ENCODE measurements at places on chromosomes 1 and 21.

GRCh38 chr1:199123615-199124014 lies 484.8 kb downstream of the PTPRC start:
- no peak for DNase-seq

GRCh38 chr1:211938561-211938997 lies 96.8 kb downstream of the INTS7 start:
- DNase-seq, result no peak

- no peak for DNase-seq
These were observed 175.0 kb downstream of the KAZN start for GRCh38 chr1:14773396-14774025.

GRCh38 chr1:220516014-220516721 lies 11.8 kb upstream of the MARK1 start:
- DNase-seq, result no peak

GRCh38 chr1:7356079-7356478 lies 415.0 kb upstream of the VAMP3 start:
- no peak for DNase-seq

GRCh38 chr21:36708286-36709029 lies 9.5 kb downstream of the SIM2 start:
- no peak for DNase-seq

GRCh38 chr1:68196676-68197075 lies 35.6 kb downstream of the WLS start:
- no peak for DNase-seq

DNA sequence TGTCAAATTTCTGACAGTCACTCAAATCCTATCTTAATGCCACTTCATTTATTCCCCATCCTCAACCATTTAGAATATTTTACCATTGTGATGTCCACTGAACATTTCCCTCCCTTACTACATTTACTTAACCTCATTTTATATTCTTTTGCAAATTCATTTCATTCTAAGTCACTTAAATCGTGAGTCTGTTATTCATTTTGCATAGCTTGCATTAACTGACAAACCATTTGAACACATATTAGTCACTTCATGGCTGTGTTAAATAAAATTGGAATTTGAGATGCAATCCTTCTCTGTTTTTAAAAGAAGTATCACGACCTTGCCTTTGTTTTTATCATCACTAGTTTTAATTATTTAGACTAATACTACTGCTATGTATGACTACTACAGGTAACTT lies 199.4 kb upstream of the COL11A1 start:
- no peak for DNase-seq

DNA sequence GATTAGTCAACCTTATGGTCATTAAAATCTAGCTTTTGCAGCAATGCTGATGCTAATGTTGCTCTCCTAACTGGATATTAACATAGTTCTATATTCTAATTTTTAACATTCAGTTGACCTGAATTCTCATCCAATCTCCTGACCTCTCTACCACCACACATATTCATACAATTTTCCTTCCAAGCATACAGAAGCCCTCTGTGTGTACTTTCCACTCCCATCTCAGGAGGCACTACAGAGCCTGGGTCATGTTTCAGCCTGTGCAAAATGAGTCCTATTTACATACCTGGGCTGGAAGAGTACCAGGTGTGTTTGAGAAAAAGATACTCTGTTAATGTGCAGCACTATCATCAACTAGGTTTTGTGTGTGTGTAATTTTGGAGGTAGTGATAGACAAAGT lies 486.3 kb downstream of the NEGR1 start:
- DNase-seq, result no peak

GRCh38 chr1:14282707-14283106 lies 315.8 kb upstream of the KAZN start:
- DNase-seq, result no peak

- DNase-seq, result no peak
These were observed 76.4 kb upstream of the MAN1A2 start for GRCh38 chr1:117290890-117291289.

DNA sequence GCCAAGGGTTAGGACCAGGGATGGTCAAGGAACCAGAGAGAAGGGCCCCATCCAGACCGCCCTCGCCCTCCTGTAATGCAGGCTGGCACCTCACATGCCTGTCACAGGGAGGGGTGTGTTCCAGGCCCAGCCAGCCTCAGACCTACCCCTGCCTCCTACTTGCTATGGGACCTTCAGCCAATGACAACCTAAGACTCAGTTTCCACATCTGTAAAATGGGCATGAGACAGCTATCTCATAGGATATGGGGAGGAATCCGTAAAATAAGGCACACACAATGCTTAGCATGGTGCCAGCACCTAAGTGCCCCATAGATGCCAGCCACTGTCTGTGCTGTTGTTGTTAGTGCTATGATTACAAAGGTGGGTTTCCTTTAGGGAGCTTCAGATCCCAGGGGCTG lies 7.9 kb downstream of the KIF17 start:
- no peak for DNase-seq

GRCh38 chr1:116692879-116693278 lies 25.3 kb upstream of the IGSF3 start:
- no peak for DNase-seq

GRCh38 chr1:230772457-230773395 lies 25.5 kb downstream of the CAPN9 start:
- DNase-seq, result no peak

- no peak for DNase-seq
These were observed 22.7 kb downstream of the SERINC2 start for GRCh38 chr1:31435471-31436409.

GRCh38 chr1:88088481-88088880 lies 595.6 kb upstream of the PKN2 start:
- DNase-seq, result no peak

DNA sequence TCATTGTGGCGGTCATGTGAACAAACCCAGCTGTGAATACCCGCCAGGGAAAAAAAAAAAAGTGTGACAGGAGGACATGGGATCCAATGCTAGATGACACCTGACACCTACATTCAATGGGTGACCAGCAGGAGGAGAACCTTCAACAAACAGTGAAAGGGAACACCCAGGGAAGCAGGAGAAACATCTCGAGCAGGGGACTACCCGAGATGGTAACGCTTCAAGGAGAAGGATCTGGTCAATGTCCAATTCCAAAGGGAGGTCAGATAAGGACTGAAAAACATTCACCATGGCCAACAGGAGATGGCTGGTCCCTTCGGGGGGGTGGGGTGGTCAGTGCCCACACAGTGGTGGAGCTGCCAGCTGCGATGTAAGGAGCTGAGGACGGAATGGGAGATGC lies 46.3 kb downstream of the PTPN14 start:
- DNase-seq, result no peak

DNA sequence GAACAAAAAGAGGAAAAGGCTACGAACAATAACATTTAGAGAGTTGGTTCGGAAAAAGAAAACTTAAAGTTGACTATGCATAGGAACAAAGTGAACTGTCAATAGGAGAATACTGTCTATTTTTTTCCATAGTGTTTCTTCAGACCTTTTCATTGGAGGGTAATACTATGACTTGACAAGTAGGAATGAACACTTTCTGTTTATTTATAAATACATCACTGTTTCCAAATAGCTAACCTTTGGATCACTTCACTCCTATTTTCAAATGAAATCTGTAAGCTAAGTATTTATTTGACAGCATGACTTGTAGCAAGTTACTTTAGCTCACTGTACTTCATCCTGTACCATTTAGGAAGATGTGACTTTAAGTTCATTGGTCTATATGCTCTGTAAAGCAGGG lies 221.3 kb downstream of the COL24A1 start:
- no peak for DNase-seq

DNA sequence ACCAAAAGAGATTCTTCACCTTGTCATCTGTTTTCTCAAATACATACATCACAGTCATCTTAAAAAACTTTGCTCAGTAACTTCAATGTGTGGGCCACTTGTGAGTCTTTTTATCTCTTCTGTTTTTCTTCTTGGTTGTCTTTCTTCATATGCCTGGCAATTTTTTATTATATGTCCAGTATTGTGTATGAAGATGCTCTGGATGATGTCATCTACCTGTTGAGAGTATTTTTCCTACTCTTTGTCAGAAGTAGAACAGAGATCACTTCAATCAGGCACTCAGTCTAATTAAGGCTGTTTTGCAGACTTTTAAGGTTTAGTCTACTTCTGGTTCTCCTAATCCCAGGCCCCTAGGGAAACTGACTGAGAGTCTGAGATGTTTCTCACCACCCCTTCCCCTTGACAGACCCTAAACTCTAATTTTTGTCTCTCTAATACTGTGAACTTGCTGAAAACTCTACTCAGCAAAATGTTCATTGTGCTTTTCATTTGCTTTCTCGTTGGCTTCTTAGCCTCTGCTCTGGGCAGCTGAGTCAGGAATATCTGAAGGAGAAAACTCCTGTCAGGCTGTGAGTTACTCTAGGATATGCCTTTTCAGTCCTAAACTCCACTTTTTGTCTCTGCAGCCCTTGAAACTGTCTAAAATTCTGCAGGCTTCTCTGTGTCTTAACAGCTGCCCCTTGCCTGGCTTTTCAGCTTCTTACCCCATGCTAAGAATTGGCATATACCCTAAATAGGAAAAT lies 33.0 kb upstream of the DNAJC6 start:
- DNase-seq, result no peak

DNA sequence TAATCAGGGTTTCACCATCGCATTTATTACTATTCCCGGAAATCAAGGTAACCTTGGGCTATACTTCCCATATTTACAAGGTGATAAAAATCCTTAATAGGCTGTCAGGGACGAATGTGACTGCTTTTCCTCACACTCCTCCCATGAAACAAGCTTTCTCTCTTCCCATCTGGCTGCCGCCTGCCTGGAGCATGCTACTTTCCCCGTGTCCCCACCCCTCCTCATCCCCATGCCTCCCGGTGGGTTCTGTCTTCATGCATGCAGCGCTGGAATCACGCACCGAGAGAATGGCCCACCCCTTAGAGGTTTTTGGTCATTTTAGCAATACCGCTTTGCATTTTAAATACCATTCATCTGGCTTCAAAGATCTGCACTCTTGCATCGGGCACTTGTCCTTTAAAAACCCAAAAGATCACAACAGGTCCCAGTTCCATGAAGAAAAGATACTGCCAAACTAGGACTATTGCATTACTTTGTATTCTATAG lies 339.1 kb downstream of the NTNG1 start:
- no peak for DNase-seq

DNA sequence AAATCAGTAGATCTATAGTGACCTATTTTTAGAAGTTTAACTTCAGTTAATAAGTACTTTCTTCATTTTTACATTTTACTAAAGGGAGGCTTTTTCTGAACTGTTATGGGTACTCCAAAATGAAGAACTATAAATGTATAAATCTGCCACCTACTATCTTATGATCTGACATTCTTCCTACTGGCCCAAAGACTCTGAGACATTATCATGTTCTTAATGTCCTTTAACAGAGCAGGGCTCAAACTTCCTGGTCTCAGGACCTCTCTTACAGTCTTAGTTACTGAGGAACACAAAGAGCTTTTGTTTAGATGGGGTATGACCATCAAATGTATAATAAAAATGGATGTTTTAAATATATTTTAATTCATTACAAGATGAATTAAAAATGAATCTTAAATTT lies 8.9 kb downstream of the TRIM33 start:
- DNase-seq, result no peak

DNA sequence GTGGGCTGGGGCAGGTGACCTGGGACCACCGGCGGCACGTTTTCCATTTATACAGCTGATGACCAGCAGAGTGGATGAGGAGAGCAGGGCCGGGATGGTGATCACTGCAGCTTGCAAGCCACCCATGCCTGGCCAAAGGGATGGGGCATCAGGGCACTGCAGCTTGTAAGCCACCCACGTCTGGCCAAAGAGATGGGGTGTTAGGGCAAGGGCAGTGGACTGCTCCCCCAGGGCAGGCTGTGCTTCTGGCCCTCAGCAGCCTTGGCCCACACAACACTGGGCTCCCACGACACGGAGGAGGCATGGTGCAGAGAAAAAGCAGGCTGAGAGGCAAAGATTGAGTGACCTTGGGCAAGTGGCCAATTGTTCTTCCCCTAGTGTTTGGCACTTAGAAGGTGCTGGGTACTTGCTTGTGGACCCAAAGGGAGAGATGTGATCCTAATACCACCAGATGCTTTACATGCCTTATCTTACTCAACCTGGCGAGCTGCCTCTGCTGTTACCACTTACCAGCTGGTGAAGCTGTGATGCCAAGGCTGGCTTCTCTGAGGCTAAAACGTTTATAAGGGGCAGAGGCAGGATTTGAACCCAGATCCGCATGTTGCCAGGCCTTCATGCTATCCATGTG lies 48.3 kb downstream of the TRIM62 start:
- no peak for DNase-seq

DNA sequence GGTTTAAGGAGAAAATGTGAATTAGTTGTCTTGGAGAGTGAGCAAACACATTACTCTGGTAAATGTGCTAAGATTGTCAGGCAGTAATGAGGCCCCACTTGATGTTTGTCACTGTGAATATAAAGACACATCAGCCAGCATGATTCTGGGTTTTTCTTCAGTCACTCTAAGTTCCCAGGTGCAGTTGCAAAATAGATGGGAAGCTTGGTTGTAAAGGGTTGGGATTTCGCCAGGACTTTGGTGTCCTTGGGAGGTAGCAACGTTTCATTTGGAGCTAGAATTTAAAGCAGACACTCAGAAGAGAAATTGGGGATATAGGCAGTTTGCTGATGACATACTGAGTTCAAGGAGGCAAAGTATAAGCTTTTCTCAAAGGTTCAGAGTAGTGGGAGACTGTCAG lies 154.3 kb downstream of the MAST2 start:
- no peak for DNase-seq

DNA sequence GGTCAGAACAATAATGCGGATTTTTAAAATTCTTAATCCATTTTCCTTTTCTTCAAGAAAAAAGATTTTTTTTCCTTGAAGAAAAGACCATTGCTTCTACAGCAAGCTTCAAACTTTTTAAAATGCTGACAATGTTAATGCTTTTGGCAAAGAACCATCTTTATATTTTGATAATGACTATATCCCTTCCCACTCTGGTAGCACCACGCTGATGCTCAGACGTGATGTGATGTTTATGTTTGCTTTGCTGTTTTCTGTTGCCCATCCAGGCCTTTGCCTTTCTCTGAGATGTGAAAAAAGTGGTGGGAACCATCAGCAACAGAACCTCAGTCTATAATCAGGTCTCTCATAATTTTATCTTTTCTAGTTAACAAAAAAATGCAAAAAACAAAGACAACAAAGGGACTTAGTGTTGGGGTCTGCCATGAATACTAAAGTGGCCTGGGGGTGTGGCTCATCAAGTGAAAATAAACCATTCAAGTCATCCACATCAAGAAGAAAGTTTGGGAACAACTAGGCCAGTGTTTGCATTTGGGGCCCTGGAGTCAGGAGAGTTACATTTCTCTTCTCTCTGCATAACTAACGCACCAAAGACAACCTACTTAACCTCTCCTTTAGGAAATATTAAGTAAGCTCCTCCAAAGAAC lies 244.6 kb upstream of the DMRTA2 start:
- DNase-seq, result no peak

DNA sequence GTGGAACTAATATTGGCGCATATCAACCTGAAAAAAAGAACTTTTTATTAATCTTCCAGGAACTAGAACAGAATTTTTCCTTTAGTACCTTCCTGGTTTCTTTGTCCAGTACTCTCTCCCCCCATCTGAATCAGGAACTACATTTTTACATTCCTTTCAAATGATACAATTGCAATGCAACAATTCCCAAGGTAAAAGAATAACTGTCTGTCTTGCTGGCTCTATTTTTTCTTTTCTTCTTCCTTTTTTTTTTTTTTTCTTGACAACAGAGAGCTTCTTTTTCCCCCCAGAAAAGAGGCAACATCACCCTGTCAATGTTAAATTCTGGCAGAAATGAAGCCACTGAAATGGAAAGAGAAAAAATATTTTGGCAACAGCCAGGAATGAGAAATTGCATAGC lies 4.5 kb upstream of the CD101 start:
- no peak for DNase-seq
